ENCODE measurements at places on chromosomes 11 and 22. TPM values are rescaled to one million over a fixed set of nuclear protein-coding genes. Genes with fewer than 3 reads are reported as not detected.

DNA sequence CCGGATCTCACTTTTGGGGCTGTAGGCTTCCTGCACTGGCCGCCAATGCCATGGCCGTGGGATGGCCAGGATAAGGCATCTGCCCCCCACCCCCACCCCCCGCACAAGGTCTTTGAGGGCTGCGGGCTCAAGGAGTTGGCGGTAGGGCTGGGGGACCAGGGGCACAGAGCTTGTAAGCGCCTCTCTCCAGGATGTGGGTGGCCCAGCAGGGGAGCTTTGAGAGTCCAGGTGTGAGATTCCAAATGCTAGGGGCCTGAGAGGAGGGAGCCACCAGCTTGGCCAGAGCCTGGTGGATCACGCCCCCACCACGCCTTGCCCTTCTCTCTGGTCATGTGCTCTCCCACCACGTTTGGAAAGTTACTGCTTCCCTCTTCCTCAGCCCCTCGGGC lies 5.0 kb downstream of the CD81 start:
- peaks cover 53% of the 10 kb centered on the region for H3K4me1 ChIP-seq
- peak overlapping the region; percentile 7 for H3K27ac ChIP-seq
- DNase-seq, result no peak
- H3K27me3 ChIP-seq, result no peaks in the 10 kb centered on the region
- H3K4me3 ChIP-seq, result no peak overlapping the region

GRCh38 chr22:43707648-43708047 lies 104.5 kb downstream of the EFCAB6 start:
- peaks cover 26% of the 10 kb centered on the region for H3K27me3 ChIP-seq
- H3K27ac ChIP-seq, result no peak overlapping the region
- DNase-seq, result no peak
- no peaks in the 10 kb centered on the region for H3K4me1 ChIP-seq

GRCh38 chr11:64044730-64045393 lies 9.1 kb downstream of the FLRT1 start:
- no peak for DNase-seq
- no peaks in the 10 kb centered on the region for H3K36me3 ChIP-seq
- no peak overlapping the region for H3K4me3 ChIP-seq
- no peaks in the 10 kb centered on the region for H3K27me3 ChIP-seq
- H3K4me1 ChIP-seq, result no peaks in the 10 kb centered on the region
- no peak overlapping the region for H3K27ac ChIP-seq

GRCh38 chr11:101880222-101880621 lies 34.6 kb upstream of the CEP126 start:
- DNase-seq, result no peak
- peaks cover 8% of the 10 kb centered on the region for H3K27me3 ChIP-seq
- H3K4me1 ChIP-seq, result no peaks in the 10 kb centered on the region
- H3K4me3 ChIP-seq, result no peak overlapping the region
- no peaks in the 10 kb centered on the region for H3K36me3 ChIP-seq

GRCh38 chr11:117483372-117483771 lies 155.7 kb downstream of the CEP164 start:
- no peak overlapping the region for H3K4me3 ChIP-seq
- no peak for DNase-seq
- H3K36me3 ChIP-seq, result no peaks in the 10 kb centered on the region
- H3K4me1 ChIP-seq, result no peaks in the 10 kb centered on the region
- H3K27ac ChIP-seq, result no peak overlapping the region

DNA sequence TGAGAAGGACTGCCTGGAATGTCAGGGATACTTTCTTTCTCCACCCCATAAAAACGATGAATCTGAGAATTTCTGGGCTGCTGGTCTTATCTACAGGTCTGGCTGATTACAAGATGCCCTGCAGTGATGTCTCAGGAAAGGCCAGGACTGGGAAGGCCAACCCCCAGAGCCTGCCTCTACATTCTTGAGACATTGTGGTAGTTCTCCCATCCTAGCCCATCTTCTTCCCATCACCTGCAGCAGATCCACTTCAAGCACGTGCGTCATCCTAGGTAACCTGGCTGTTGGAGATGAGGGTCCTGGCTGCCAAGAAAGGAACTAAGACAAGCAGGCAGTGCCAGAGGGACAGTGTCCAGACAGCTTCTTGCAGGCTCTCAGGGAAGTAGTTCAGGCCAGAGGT lies 44.1 kb upstream of the E2F8 start:
- no peak for DNase-seq
- H3K4me3 ChIP-seq, result no peak overlapping the region
- no peaks in the 10 kb centered on the region for H3K36me3 ChIP-seq
- peaks cover 14% of the 10 kb centered on the region for H3K27me3 ChIP-seq
- H3K27ac ChIP-seq, result no peak overlapping the region
- H3K4me1 ChIP-seq, result peaks cover 17% of the 10 kb centered on the region

GRCh38 chr11:14974515-14975251 lies 2.5 kb upstream of the CALCA start:
- peaks cover 77% of the 10 kb centered on the region for H3K27me3 ChIP-seq
- peak; percentile 77 for DNase-seq
- H3K4me1 ChIP-seq, result peaks cover 28% of the 10 kb centered on the region
- H3K4me3 ChIP-seq, result peak overlapping the region; percentile 50
- H3K27ac ChIP-seq, result no peak overlapping the region

The SLC5A1 gene
- not detected for total RNA-seq

The ILK gene
- 161 TPM for total RNA-seq

DNA sequence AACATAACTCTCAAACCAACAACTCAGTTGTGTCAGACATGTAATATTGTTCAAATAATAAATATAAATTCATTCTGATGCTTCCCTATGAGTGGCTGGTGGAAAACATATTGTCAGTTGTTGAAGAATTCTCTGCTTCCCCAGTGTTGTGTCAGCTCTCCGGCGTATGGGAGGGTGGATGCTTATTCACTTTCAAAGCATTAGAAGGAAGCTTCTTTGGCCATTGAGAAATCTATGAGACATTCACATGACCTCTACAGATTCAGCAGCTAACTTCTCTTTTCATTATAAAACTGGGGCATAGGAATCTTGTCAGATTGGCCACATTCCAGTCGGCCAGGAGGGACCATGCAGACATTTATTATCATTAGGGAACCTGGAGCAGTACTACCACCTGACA lies 2.9 kb downstream of the OR51V1 start:
- H3K27ac ChIP-seq, result no peak overlapping the region
- no peaks in the 10 kb centered on the region for H3K27me3 ChIP-seq
- DNase-seq, result no peak
- H3K4me1 ChIP-seq, result no peaks in the 10 kb centered on the region

The TPBGL gene
- total RNA-seq, result 0.07 TPM

- no peak overlapping the region for H3K27ac ChIP-seq
- H3K36me3 ChIP-seq, result peaks cover 39% of the 10 kb centered on the region
- no peak overlapping the region for H3K4me3 ChIP-seq
- no peaks in the 10 kb centered on the region for H3K27me3 ChIP-seq
Measured at GRCh38 chr22:41674846-41675340, 13.8 kb downstream of the SNU13 start.

DNA sequence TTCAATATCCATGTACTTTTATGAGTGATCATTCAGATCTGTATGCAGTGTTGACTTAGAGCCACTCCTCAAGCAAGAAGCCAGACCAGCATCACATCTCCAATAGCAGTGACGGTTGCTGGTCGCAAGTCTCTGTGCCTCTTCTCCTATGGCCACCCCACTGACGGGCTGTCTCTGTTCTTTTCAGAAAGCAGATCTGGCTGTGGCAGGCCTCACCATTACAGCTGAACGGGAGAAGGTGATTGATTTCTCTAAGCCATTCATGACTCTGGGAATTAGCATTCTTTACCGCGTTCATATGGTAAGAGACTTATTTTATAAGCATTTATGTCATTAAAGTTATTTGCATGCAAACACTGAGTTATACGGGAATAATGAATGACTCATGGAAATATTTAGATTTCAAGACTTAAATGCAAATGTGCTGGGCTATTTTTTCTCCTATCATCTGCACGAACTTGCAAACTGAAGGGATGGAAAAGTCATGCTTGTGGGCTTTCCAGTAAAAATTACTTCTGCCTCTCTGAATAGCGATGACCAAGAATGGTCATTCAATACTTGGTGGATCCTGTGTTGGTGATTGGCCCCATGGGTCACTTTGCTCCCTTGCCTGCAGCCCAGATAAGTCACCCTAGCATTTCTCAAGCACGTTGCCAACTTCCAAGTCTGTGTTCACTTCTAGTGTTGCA lies 83.6 kb upstream of the TBCEL start:
- H3K27me3 ChIP-seq, result peaks cover 17% of the 10 kb centered on the region
- no peak overlapping the region for H3K4me3 ChIP-seq
- no peak for DNase-seq
- H3K27ac ChIP-seq, result no peak overlapping the region
- peaks cover 2% of the 10 kb centered on the region for H3K36me3 ChIP-seq

The OR10A2 gene
- not detected for total RNA-seq

The IGF2 gene
- total RNA-seq, result not detected

The CXCR5 gene
- total RNA-seq, result not detected

Measured in activated CD8-positive, alpha-beta memory T cell treated with anti-CD3 and anti-CD28 coated beads, Interleukin-2, amount 10 ng/mL, durations not matched to agents 7 days and 5 days (primary cell).